Left colon (tissue), 2 donors: ENCODE measurements at places on chromosomes 1 and 21.

DNA sequence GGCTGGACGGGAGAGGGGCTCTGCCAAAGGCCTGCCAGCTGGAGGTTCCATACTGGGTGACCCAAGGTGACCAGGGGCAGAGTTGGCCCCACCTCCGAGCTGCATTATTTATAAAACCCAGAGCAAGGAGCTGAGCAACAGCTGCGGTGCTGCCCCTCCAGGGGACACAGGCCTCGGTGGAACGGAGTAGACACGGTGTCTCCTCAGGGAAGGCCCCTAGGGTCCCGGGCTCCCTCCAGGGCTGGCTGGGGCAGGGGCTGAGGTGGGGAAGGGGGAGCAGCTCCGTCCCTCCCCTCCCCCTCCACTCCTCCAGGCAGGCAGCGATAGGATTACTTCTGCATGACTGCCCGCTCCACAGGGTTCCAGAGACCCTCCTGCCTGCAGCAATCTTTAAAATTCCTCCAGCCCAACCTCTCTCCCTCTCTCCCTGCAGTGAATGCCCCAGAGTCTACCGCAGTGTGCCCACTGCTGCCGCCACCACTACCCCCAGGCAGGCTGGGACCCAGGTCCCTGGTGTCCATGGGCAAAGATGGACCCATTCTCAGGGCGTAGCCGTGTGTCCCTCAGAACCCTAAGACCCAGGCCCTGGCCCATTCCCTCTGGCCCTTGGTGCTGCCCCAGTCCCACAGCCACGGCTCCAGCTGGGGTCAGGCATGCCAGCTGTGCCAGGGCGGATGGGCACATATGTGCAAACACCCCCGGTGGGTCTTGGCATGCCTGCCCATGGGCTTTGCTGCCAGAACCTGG is 10.8 kb downstream of the AHDC1 start:
- DNase-seq: no peak

DNA sequence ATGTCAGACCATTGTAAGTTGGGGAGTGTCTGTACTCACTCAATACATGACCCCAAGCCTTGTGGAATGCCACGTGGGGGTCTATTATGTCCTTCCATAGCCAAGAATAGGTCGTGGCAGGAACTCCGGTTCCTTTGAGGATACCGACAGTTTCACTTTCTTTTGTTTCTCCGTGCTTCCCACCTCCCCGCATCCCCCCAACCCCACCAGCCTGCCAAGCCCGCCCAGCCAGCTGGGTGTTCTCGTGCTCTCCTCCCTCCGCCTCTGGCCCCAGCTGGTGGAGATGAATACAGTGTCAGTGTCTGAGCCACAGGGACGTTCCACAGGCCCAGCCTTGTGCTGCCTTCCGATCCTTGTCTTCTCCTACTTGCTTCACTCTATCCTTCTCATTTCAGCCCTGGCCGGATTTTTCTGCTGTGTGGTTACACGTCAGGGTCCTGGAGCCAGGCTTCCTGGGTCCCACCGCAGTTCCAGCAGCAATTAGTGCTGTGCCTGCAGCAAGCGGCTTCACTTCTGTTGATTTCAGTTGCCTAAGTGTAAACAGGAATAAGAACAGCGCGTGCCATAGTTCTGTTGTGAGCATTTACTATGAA is 4.1 kb upstream of the AGTRAP start:
- peak; percentile 70 for DNase-seq

DNA sequence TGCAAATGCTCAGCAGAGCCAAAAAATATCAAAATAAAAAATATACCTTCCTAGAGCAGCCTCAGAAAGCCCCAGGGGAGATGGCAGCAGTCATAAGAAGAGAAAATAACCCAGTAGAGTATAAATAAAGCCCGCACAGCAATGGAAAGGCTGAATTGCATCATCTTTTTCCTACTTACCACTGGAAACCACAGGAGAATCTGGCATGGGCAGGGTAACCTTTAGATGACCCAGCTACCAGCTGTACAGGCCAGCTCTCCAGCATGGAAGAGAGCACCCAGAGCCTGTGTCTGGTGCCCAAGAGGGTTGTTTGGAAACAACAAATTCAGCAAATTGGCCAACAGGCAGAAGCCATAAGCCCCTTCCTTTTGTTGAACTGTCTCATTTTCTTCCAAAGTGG is 253.1 kb downstream of the OMA1 start:
- DNase-seq: no peak

- DNase-seq: no peak
These were observed 700 bp upstream of the KMO start for GRCh38 chr1:241531195-241532161.

DNA sequence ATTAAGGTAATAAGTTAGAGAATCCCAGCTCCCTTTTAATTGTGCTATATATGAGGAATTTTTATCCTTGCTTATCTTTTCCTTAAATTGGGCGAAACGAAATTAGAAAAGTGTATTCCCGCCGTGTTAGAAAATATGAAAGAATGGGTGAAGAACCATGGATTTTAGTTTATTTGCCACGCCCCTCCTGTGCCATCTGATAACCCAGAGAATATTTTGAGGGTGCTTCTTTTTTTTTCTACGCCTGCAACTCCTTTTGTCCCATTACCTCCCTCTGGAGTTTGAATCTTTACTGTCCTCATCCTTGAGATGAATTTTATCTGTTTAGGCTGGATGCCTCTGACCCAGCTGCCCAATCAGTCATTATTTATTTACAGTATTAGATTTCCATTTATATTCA is 1.6 kb downstream of the TLCD4 start:
- DNase-seq: no peak

DNA sequence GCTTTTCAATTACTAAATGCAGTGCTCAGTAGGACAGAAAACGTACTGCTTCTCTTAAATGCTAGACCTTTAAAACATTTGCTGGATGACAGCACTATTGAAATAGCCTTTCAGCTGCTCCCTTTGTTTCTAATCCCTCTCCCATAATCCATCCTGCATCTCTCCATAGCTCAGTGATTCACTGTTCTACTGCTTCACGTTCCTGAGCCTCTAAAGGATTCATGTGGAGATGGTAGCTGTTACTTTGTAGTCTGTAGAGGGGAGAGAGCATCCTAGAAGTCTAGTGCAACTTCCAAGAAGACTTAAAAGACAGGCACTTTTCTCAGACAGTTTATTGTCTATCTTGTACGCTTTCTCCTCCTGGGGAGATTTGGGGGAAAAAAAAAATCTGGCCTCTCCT is 51.4 kb downstream of the LRRC8B start:
- DNase-seq: no peak

GRCh38 chr1:205792481-205792881 is 17.2 kb upstream of the RAB29 start:
- no peak for DNase-seq

DNA sequence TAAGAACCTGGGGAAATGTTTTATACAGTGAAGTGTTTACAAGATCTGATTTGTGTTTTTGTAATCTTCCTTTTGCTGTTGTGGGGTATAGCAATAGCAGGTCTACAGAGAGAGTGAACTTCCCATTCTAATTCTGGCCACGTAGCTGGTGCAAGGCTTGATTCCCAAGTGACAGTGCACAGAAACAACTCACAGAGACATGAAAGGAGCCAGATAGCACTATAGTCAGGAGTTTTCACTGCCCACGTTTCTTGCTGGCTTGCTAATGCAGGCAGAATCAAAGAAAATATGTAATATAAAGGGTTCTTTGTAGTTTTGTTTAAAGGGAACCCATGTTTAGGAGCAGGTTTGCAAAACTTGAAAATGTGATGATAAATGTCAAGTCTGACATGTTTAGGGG is 170.9 kb upstream of the IVNS1ABP start:
- no peak for DNase-seq

DNA sequence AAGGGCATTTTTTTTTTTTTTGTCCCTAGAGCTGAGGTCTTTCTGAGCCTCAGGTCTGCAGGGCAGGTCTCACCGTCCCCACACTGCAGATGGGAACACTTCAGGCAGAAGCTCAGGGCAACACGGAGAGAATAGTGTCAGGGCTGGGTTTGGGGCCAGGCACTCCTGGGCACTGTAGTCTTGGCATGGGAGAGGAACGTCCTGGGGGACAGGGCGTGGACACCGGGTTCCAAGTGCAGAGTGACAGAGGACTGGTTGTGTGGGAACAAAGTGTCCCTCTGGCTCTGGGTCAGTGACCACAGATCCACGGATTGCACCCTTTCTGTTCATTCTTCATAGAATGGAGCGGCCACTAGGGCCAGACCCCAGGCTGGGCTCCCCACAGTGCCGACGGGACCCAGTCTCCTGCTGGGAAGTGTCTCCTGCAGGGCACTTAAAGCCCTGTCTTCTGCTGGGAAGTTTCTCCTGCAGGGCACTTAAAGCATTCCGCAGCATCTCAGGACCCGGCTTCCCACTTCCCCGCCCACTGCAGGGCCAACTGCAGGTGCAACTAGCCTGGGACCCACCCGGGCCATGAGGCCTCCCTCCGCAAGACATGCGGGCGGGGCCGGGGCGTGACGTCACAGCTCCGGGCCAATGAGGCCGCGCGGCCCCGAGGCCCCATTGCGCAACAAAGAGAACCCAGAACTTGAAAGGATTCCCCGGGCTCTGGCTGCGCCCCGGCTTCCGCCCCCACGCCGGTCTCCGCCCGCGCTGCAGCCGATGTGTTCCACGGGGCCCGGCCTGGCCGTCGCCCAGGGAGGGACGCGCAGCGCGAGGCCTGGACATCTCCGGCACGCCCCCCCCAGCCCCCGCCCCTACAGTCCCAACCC is 1.2 kb downstream of the GPR153 start:
- DNase-seq: peak; percentile 89
